ENCODE measurements at places on chromosomes 5 and 9.

- no peak for DNase-seq
These were observed 236.4 kb downstream of the FANCC start for GRCh38 chr9:95080961-95081647.

- DNase-seq: no peak
These were observed 64.4 kb downstream of the FAM114A2 start for GRCh38 chr5:153974131-153974812.

DNA sequence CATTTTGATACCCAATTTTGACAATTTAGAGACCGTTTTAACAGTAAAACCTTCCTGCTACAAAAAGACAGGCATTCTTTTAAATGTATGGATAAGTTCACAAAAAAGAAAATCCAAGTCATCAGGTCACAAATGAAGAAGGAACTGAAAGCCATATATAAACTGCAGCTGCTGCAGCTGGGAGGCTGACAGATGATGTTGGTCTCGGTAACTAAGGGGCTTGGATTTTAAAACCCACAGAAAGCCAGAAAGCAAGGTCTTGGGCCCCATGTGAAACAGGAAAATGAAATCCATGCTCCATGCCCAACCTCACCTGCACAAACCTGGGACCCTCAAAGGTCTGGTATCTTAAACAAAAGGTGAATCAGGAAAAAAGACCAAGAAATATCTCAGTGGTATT is 15.7 kb upstream of the C5orf34 start:
- DNase-seq: no peak

GRCh38 chr5:171709930-171710329 is 75.7 kb upstream of the SMIM23 start:
- DNase-seq: no peak

GRCh38 chr5:11363631-11364178 is 540.5 kb downstream of the CTNND2 start:
- no peak for DNase-seq

Measured in T-helper 9 cell (primary cell).